ENCODE measurements at places on chromosomes 2 and 18.

DNA sequence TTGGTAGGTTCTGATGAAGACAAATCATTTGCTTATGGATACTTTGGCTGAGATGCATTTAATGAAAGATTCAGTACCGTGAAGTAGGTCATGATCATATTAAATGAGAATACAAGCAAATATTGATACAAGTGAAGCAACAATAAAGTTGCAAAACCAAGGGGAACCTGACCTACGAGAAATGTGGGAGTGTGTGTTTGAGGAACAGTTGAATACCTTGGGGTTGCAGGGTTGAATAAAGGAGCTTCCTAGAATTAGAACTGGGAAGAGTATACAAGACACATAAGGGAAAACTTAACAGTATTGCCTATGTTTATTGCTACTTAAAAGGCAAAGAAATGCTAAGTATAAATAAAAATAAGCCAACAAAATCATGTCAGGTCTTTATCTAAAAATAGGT is 702.9 kb downstream of the ERBB4 start:
- no peak for DNase-seq
- no peak overlapping the region for H3K4me3 ChIP-seq
- no peaks in the 10 kb centered on the region for H3K4me1 ChIP-seq
- no peak overlapping the region for H3K27ac ChIP-seq
- H3K36me3 ChIP-seq = no peaks in the 10 kb centered on the region

- no peak for DNase-seq
- H3K4me1 ChIP-seq = peaks cover 37% of the 10 kb centered on the region
Measured at GRCh38 chr2:41906338-41906725, 141.5 kb upstream of the PKDCC start.

GRCh38 chr2:55918856-55919255 is 4.7 kb downstream of the EFEMP1 start:
- H3K27ac ChIP-seq = no peak overlapping the region
- DNase-seq = no peak
- H3K4me1 ChIP-seq = peaks cover 9% of the 10 kb centered on the region
- peaks cover 6% of the 10 kb centered on the region for H3K36me3 ChIP-seq
- H3K4me3 ChIP-seq = no peak overlapping the region

DNA sequence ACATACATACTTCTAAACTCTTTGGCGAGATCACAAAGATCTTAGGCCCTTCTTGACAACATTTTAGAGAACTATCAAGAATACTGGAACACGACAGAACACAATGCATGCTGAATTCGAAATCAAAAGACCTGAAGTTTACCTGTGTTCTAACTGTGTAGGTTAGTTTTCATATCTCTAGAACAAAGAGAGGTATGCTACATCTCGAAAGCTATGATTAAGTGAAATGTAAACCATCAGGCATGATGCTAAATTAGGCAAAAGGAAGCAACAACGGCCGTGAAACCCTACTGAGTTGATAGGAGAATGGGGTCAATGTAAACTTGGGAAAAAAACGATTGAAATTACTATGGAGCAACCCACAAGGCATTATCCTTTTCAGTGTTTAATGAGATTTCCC is 43.7 kb downstream of the IKZF2 start:
- H3K4me1 ChIP-seq = peaks cover 17% of the 10 kb centered on the region
- no peak for DNase-seq
- no peak overlapping the region for H3K27ac ChIP-seq

Data from type B pancreatic cell (in vitro differentiated cells).